Cerebellar cortex (tissue), 1 donor: ENCODE measurements at places on chromosomes 1 and 21.

- DNase-seq = no peak
Observed at GRCh38 chr1:62732331-62732730, 44.1 kb upstream of the DOCK7 start.

GRCh38 chr1:114702737-114703136 lies 7.4 kb upstream of the AMPD1 start:
- DNase-seq = no peak

DNA sequence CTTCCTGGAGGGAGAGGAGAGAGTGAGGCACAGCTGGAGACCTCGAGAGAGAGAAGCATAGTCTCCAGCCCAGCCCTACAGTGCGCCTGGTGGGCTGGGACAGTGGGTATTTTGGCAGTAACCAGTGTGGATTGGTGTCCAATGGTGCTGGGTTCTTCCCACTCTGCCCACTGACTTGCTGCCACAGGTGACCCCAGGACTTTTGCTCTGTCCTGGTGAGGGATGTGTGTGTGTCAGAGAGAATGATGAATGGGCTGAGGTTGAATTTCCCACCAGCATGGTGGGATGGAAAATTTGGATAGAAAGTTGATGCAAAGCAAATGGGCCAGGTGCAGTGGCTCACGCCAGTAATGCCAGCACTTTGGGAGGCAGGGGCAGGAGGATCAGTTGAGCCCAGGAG lies 26.3 kb downstream of the SERINC2 start:
- no peak for DNase-seq

DNA sequence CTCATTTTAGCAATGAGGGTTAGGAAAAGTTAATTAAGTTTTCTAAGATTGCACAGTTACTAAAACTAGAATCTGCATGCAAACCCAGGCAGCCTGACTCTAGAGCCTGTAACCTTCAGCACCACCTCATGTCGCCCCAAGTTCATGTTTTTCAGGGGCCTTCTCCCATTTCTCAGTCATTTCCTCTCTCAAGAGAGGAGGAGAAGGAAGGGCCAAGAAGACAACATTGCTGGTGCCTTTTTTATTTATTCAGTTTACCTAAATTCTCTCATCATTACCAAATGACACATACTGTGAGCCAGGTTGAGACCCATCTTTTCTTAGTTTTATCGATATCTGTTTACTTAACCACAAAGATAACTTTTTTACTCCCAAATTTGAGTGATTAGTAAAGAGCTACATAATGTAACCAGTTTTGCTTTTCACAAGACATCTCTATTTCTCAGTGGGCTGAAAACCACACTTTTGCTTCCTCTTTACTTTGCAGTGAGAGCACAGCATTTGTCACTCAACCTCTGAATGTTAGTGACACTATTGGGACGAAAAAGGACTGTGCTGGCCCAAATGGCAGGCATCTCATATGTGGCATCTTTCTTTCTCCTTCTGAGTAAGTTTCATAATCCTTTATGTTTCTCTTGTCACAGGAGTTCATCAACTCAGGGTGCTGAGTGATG lies at the start of gene CD101:
CD101 (plus strand) TSS at position 507 of the 674 bp plus-strand sequence; CDS start at position 565, 58 bp downstream.
- no peak for DNase-seq
